ENCODE measurements at places on chromosomes 3 and 15. TPM values are rescaled to one million over a fixed set of nuclear protein-coding genes. Genes with fewer than 3 reads are reported as not detected.

Gene EPB42
- total RNA-seq = 0.15 TPM

Gene SLC22A14
- not detected for total RNA-seq

Gene CP
- 2.2 TPM for total RNA-seq

Gene STT3B
- total RNA-seq = 97.7 TPM

Gene P2RY1
- 11.5 TPM for total RNA-seq

Gene ROBO1
- total RNA-seq = 6.0 TPM

All from left ventricle myocardium superior (tissue), 1 donor.